ENCODE measurements at places on chromosomes 16 and 17. TPM values are rescaled to one million over a fixed set of nuclear protein-coding genes. Genes with fewer than 3 reads are reported as not detected.

The TEX19 gene
- total RNA-seq = 0.52 TPM

The CAVIN1 gene
- 238 TPM for total RNA-seq

The GPR179 gene
- total RNA-seq = not detected

The WIPF2 gene
- total RNA-seq = 5.7 TPM

The CDIP1 gene
- total RNA-seq = 7.8 TPM

The NPTX1 gene
- 1.0 TPM for total RNA-seq

The MPV17L gene
- total RNA-seq = 3.1 TPM

The GSG1L gene
- 2.1 TPM for total RNA-seq

The KRTAP4-4 gene
- total RNA-seq = not detected

The AOC2 gene
- total RNA-seq = 0.52 TPM

The ZPBP2 gene
- not detected for total RNA-seq

The USP43 gene
- under 0.01 TPM for total RNA-seq

The GP1BA gene
- total RNA-seq = under 0.01 TPM

The SOX8 gene
- 26.1 TPM for total RNA-seq

The CCL11 gene
- total RNA-seq = not detected

The GNGT2 gene
- total RNA-seq = 2.1 TPM

The FBXO39 gene
- under 0.01 TPM for total RNA-seq

The ABCA10 gene
- 17.7 TPM for total RNA-seq

The IKZF3 gene
- 0.52 TPM for total RNA-seq

The MYL4 gene
- total RNA-seq = 610 TPM

The MYH11 gene
- 23.0 TPM for total RNA-seq

The SPHK1 gene
- total RNA-seq = 2.1 TPM

The CIBAR2 gene
- not detected for total RNA-seq

The KRTAP4-3 gene
- not detected for total RNA-seq

The KRTAP4-9 gene
- not detected for total RNA-seq

The TNFSF12 gene
- 4.7 TPM for total RNA-seq

The KRTAP17-1 gene
- not detected for total RNA-seq

The CD68 gene
- total RNA-seq = 4.2 TPM

Measured in skeletal muscle tissue (tissue), 5 donors.